ENCODE measurements at places on chromosomes 1 and 21.

DNA sequence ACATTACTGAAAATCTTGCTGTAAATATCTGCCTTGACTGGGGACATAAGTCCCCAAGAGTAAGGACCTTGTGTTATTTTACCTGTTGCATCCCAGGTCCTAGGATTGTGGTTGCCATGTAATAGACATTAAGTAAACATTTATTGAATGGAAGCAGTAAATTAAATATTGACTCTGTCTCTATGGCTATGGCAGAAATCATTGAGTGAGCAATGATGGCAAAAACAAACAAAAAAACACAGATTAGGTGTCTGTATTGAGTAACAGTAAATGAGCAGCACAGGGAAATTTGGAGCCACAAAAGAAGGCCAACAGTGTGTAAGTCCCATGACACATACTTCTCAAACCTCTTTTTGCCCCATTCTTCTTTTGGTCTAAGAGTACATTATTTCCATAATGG is 240.4 kb downstream of the NFIA start:
- DNase-seq, result no peak

- no peak for DNase-seq
These were observed 11.5 kb downstream of the SLX9 start for GRCh38 chr21:44951186-44951915.

DNA sequence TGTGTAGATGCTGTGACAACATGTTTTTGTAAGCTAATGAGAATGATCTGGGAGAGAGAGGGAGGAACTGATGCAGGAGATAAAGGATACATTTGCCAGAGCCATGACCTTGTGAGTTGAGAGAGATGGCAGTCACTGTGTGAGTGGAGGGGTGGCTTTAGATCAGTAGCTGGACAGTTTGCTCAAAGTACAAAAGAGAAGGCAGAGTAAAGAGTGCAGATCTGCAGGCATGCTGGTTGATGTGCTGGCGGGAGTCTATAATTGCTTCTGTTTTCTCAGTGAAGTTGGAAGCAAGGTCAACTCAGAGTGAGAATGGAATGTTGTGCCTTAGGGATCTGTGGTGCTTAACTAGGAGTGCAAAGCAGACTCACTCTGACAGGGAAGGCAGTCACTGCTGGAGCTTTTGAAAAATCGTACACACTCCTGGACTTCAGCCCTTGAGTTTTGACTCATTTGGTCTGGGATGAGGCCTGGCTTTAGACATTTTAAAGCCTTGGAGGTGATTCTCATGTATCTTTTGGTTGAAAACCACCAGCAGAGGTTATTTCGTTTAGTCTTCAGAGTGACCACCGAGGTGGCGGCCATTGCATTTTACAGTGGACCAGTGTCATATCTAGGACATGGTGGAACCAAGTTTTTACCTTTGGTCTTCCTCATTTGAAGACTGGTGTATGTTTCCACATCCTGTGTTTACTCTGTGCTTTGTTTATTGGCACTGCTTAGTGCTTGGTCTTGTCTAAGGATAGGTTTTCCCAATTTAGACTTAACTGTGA is 49.6 kb downstream of the MTR start:
- no peak for DNase-seq

GRCh38 chr21:26170471-26171257 is at the start of gene APP:
Gene APP (minus strand): TSS chr21:26170770. CDS start chr21:26170620, 150 bp downstream.
- DNase-seq, result peak; percentile 91

- DNase-seq, result no peak
These were observed 67.2 kb upstream of the CNN3 start for GRCh38 chr1:94993931-94994645.

All from GM18507 (cell line).